Chondrocyte (in vitro differentiated cells): ENCODE measurements at places on chromosomes 4 and X. TPM values are rescaled to one million over a fixed set of nuclear protein-coding genes. Genes with fewer than 3 reads are reported as not detected.

DNA sequence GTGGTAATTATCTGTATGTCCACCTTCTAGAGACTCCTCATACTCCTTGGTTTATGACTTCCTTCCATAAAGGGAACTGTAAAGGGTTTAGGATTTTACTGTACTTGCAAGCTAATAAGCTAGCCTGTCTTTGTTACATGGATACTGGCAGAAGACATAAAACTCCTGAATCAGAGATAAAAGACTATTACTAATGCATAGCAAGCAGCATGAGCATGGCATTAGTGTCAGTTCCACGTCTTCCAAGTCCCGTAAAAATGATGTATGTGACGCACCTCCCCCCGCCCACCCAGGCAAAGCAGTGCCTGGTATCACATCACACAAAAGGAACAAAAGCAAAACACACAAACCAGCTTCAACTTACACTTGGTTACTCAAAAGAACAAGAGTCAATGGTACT lies 71.0 kb downstream of the SLC10A6 start:
- peaks cover 20% of the 10 kb centered on the region for H3K36me3 ChIP-seq
- H3K27me3 ChIP-seq, result no peaks in the 10 kb centered on the region
- no peak overlapping the region for H3K27ac ChIP-seq

GPRASP1 gene
- total RNA-seq, result 2.1 to 3.6 TPM (median 2.2 TPM) in 3 replicates

OPHN1 gene
- total RNA-seq, result 6.0 to 9.2 TPM (median 6.1 TPM) in 3 replicates

LRRC66 gene
- 0.57 to 1.5 TPM (median 0.77 TPM) in 3 replicates for total RNA-seq

DNA sequence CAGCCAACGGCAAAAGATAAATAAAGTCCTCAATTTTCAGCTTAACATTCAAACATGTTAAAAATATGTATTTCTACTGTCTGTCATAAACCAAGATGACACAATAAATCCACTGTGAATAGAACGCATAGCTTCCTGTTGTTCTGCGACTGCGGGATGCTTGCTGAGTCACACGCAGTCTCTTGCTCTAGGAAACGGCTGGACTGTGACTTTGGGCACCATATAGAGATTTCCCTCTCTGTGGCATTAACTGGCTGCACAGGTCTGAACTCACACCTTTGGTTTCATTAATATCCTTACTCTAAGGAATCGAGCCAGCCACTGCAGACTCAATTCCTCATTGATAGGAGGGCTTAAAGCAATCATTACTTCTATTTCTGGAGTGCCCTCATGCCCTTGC lies 8.4 kb downstream of the BEND4 start:
- H3K36me3 ChIP-seq, result no peaks in the 10 kb centered on the region
- peaks cover 38% of the 10 kb centered on the region for H3K27me3 ChIP-seq
- no peak overlapping the region for H3K27ac ChIP-seq
- no peaks in the 10 kb centered on the region for H3K4me1 ChIP-seq
